ENCODE measurements at places on chromosomes 5 and 9.

DNA sequence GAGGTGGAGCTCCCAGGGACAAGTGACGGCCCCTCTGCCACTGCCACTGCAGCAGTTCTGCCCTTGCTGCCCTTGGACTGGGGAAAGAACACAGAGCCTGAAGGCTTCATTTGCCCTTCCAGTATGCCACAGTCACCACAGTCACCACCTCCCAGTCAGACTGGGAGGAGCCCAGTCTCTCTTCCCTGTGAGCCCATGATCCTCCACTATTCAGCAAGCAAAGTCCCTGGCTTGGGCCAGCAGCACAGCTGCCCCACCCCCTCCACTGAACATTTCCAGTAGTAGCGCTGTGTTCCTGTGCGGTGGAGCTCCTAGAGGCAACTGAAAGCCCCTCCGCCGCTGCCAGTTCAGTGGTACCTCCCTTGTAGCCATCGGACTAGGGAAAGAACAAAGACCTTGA lies 329.4 kb downstream of the MAN2A1 start:
- DNase-seq = no peak

DNA sequence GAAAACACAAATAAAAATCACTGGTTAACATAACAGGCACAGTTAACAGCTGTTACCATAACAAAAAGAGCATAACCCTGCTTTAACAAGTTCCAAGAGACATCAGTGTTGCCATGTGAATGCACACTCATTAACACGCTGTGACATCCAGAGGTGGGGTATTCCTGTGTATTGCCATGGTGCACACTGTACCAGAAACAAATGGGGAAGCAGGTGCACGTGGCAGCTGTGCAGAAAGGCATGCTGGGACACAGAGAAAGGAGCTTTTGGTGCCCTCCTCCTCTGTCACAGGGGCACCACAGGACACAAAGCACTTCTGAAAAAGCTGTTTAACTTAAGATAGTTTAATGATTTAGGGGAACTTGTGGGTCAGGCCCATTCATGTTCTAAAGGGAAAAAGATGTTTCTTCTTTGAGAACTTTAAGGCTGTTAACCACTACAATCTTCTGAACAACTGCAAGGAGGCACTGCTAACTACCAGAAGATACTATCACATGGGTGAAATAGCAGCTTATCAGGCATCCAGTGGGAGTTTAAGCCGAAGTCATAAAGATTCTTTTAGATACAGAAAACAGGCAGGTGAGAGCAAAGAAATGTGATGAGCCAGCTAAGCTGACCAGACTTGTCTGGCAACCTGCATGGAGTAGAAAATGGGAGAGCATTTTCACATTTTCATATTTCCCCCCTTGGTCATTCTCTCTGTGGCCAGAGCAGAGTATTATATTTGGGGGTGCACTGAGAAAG lies 56.4 kb upstream of the GOLPH3 start:
- DNase-seq = no peak

- DNase-seq = no peak
Measured at GRCh38 chr5:89823046-89823445, 586.5 kb downstream of the CETN3 start.

DNA sequence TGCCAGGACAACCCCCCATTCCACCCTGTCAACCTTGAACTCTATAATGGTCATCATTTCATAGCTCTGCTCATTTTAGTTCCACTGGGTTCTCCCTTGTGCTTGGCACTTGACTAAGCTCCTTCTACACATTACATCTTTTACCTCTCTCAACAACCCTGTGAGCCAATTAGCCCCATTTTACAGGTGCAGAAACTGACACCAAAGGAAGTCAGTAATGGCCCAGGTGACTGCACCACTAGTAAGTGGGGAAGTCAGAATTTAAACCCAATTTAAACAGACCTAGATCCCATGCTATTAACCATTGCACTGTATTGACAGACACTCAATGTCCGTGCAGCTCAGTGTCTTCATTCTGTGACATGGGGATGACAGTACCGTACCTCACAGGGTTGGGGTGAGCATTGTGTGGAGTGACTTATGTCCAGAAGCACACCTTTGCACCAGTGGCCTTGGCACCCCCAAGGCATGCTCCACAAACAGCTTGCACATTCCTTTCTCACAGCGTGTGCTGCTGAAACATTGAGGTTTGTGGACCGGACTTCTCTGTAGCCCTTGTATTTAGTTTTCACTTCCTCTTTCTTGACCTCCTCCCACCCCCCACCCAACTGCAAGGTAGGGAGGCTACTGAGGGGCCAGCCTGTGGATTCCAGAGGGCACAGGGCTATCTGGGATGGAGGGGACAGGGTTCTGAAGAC lies 23.1 kb downstream of the IRF1 start:
- DNase-seq = no peak

- no peak for DNase-seq
Measured at GRCh38 chr9:135388530-135388929, 91.1 kb upstream of the PPP1R26 start.

GRCh38 chr9:108953983-108954574 lies 19.9 kb downstream of the ABITRAM start:
- no peak for DNase-seq

DNA sequence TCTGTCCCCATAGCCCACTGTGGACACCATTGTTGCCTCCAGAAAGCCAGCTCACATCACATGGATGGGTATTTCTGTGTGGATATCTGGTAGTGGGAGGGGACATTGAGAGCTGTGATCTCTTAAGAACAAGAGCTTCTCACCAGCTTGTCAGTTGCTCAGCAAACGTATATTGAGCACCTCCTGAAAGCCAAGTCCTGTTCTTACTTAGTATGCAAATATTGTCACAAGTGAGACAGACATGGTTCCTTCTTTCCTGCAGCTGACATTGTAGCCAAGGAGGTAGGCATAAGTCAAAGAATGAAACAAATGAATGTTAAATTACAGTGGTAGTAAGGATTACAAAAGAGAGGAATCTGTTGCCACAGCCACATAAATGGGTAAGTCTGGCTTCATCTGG lies 3.8 kb downstream of the TCOF1 start:
- DNase-seq = no peak

DNA sequence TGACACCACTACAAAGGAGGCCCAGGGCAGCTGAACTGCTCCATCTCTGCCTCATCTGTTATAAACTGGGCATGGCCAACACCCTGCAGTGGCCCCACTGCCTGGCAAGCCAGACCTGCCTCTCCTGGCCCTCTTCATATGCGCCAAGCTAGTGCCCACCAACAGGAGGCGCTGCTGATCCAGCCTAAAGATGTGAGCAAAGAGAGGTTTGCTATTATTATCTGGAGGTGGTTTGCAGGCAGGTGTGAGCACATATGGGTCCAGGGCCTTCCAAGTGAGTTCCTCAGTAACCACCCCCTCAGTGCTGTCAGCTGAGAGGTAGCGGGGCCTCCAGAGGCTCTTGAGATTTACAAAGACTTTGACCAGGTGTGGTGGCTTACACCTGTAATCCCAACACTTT lies 232.2 kb downstream of the SYK start:
- no peak for DNase-seq

GRCh38 chr9:126030716-126031115 lies 283.5 kb downstream of the PBX3 start:
- no peak for DNase-seq

DNA sequence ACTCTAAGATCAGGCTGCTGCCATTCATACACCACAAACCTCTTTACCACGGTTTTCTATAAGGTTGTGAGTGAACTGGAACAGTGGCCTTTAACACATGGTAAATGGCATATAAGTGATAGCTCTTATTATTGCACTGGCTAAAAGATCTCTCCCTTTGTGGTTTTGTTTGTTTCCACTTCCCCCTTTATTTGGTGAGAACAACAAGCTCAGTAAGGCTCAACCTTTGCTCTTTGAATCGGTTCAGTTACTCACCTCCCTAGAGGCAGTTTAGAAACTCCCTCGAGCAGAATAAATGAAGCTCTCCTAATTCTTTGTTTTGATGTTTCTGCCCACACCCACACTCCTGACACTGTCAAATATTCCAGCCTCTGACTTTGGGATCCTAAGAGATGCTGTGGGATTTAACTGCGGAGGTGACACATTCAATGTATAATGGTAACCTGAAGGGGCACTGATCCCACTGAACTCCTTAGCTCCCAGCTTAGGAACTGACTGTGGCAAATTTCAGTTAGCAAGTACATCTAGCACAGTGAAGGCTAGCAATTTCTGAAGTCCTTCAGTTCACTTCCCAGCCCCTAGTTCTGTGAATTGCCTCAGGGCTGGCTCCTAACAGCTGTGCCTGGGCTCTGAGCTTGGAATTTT lies 22.5 kb upstream of the RAD23B start:
- DNase-seq = no peak

DNA sequence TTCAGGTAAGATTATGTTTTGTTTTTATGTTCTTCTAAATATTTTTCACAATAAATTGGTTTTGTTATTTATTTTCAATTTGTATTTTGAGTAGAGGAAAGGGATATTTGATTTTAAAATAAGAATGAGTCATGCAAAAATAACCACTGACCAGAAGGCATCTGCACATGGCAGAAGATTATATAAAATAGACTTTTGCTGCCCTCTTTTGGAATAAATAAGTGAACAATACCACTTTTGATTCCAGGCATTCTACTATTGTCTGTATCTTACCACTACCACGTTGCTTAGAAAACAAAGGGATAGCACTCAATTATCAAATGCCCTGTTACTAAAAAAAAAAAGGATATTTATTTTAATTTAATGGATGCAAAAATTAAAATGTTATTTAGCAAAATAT lies 227.3 kb upstream of the ITGA1 start:
- peak; percentile 61 for DNase-seq

DNA sequence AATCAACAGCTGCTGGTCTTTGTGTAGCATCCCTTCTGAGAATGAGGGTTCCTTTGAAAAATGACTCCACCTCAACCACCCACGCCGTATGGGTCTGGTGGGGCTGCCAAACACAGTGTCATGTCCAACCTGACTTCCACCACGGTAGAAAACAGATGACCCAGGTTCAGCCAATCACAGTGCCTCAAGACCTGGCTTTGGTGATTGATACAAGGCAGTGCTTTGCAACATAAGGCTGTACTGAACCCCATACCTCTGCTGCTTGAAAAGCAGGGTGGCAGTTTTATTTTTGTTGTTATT lies 11.5 kb upstream of the TGFBR1 start:
- no peak for DNase-seq

DNA sequence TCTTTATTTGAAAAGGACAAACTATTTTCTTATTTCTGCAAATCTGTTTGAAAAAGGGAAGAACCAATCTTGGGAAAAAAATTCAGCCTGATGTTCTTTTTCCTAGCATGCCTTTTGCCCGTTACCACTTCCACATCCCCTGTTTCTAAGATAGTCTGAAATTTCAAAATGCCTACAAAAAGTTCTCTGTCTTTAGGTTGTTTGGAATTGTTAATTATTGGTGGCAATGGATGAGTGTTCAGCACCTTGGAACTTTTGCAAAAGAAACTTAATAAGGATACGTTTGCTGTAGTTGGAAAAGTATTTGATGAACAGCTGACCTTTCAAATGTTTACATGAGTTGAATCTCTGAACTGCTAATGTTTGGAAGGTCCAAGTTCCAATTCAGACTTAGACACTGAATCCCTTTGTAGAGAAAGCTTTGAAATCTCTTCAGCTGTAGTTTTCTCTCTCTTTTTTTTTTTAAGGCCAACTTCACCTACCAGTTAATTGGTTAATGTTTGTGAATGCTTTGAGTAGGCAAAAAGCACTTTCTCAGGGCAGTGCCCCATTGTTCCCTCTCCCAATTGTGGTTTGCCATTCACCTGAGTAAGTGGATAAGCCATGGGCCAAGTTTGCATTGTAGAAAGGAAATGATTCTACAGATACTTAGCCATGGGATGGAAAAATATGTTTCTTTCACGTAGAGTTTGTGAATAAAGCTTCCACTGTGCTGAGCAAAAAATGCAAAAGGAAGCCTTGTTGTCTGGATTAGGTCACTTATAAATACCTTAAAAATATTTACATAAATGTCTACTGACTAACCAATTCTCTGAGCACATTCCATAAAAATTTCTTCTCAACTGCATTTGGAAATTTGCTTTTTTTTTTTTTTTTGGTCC lies 156.4 kb upstream of the ELL2 start:
- DNase-seq = no peak

Measured in NCI-H187 (cell line).